ENCODE measurements at places on chromosomes 7 and 10.

DNA sequence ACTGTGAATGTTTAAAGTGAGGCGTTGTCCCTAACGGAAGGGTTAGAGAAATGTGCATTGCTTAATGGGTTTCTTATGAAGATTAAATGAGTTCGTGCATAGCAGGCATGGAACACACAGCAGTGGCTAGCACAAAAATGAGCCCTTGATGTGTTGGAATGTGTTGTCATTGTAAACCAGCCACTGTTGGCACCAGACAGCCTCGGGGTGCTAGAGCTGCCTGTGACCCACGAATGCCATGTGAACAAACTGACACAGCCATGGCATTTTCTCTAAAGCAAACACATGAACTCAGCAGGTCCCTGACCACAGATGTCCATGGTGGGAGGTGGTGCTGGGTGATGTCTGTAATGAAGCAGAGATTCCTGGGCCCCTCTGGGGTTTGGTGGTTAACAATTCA, 111.1 kb upstream of the DPP6 start:
- no peak for DNase-seq

GRCh38 chr10:132447446-132448247, 50.6 kb downstream of the PWWP2B start:
- DNase-seq = peak; percentile 63

DNA sequence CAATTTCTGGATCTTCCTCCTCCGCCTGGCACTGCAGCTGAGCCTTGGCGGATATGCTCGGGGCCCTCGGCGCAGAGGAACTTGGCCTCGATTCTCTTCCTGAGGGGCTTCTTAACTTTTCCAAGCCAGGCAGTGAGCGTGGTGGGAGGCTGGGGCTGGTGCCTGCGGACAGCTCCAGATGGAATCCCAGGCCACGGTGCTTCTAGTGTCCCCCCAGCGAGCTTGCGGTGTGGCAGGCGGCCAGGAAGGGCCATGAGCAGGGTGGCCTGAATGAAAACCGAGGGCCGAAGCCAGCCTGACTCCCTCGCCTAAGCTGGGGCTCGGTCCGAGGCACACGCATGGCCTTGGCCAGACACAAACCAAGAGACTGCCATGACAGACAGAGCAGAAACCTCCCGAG, 31.3 kb downstream of the RCC1L start:
- no peak for DNase-seq

GRCh38 chr10:31876652-31877352, 51.8 kb downstream of the ARHGAP12 start:
- no peak for DNase-seq

DNA sequence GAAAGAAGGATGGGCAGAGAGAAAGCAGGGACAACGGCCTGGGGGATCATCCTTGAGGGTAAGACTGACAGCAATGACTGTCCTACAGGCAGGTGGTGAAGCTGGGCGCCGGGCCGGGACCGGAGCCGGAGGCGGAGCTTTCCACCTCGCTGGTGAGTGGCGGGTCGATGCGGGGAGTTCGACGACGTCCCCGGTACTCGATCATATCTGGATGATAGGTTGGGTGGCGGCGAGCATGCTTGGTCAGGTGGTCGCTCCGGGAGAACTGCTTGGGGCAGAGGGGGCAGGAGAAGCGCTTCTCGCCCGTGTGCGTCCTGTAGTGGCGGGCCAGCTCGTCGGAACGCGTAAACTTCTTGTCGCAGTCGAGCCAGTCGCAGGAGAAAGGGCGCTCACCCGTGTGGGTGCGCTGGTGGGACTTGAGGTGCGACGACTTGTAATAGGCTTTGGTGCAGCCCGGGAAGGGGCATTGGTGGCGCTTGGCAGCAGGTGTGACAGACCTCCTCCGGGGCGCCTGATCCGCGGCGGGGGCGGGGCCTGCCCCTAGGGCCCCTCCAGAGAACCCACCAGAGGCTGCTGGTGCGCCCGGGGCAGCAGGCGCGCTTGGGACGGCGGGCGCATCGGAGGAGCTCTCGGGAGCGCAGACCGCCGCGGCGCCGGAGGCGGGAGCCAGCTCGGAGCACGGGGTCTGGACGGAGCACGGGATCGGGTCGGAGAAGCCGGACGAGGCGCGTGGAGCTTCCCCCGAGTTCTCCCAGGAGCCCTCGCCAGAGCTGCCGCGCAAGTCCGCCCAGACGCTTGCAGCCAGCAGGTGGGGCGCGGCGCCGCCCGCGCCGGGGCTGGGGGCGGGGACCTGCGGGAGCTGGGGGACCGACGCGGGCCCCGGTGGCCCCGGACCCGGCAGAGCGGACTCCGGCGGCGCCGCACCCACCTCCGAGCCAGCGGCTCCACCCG, 752 bp downstream of the KLF14 start:
- no peak for DNase-seq

- DNase-seq = no peak
Measured at GRCh38 chr10:92822964-92823363, 25.4 kb upstream of the EXOC6 start.

DNA sequence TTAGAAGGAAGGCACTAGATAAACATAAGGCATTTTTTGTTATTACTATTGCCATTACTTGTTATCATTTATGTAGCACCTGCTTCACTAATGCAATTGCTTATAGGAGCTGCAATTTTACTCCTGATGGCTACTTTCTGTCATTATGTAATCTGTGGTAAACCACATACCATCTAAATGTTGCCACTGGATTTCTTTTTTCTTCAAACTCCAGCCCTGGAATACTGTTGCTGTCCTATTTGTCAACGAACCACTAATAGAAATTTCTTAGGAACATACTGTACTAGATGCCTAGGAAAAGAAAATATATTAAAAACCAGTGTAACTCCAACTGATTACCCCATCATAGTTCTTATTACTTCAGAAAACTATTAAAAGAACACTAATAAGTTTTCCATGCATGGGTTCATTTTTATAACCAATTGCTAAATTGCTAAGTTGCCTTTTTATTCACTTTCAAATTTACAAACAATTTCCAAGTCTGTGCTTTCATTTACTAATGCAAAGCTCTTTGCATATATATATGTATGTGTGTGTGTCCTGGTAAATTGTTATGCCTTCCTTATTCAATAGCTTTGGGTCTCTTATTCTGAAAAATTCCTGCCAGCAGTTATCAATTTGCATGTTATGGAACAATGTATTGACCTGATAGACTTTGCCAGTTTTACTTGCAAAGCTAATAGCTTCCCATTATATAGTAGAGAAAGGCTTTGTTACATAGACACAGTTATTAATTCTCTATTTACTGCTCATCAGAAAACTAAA, 287.4 kb downstream of the EXOC4 start:
- DNase-seq = no peak

DNA sequence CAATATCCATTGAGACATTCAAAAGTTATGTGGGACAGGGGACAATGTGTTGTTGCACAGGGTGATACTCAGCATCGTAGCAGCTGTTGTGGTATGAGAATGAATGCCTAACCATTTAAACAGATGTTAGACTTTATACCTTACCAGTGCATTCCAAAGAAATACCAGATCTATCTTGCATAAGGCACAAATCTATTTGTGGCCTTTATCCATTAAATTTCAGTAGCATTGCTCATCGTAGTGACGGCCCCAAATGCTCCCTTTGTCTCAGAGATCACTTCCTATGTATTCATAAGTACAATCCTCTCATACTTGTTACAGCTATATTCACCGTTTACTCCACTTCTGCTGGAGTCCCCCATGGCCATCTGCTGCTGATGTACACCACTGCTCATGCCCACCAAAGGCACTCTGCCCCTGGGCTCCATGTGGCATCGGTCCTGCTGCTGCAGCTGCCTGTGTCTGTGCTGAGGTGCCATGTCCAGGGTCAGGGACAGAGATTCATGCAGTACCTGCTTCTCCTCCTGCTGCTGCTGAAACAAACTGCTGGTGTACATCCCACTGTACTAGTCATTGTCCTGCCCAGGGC, 96.3 kb downstream of the CPED1 start:
- no peak for DNase-seq

DNA sequence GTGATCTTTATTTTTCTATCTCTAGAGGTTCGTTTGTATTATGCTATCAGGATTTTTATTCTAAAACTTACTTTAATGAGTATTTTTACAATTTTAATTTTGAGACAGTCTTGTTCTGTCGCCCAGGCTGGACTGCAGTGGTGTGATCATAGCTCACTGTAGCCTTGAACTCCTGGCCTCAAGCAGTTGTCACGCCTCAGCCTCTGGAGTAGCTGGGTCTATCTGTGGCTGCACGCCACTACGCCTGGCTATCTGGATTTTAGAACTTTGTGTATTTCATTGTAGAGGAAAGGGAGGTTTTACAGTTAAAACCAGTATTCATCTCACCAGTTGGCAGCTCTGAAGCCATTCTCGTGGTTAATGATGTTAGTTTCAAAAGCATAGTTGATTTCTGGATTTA, 25.9 kb downstream of the DNAJB6 start:
- no peak for DNase-seq

- DNase-seq = peak; percentile 35
Measured at GRCh38 chr10:43225787-43226153, 41.1 kb downstream of the RASGEF1A start.

DNA sequence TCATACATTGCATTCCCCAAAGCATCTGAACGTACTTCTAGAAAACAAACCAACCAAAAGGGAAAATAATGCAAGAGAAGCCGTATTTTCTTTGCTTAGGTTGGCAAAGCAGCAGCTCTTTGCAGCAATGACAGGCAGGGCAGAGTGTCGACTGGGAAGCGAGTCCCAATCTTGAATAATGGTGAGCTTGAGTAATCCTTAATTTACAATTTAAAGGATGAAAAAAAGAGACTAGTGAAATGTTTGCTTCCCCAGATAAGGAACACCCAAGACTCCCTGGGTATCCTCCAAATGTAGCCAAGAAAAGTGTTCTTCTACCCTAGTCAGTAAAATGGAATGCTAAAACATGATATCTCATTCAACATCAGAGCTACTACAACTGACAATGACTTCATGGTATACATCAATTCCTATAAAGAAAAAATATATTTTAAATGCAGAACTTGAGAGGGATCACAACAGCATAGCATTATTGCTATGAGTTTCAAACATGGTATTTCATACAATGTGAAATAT, 32.0 kb downstream of the GPAM start:
- DNase-seq = no peak

GRCh38 chr7:11650500-11650899, 181.5 kb downstream of the THSD7A start:
- DNase-seq = no peak

GRCh38 chr7:47937711-47938573, 10.3 kb downstream of the PKD1L1 start:
- no peak for DNase-seq

GRCh38 chr7:48059706-48060105, 24.4 kb downstream of the C7orf57 start:
- no peak for DNase-seq

GRCh38 chr10:122085423-122085911, 96.5 kb downstream of the TACC2 start:
- no peak for DNase-seq
